ENCODE measurements at places on chromosomes 4 and X.

DNA sequence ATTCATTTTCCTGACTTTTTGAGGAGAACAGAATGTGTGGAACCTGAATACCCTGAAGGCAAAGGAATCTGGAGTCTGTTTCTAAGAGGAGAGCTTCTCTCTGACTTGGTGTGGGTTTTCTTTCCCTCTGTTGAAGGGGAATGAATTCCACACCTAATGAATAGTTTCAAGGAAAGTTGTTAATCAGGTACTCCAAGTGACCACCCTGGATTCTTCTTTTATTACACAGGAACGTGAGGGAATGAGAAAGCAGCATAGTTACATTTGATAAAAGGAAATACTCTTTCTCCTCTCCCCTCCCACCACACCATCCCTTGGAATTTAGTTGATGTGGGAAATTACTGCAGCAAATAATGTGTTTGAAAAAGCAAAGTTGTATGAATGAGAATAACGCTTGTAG, 29.7 kb downstream of the SLIT2 start:
- DNase-seq = no peak

DNA sequence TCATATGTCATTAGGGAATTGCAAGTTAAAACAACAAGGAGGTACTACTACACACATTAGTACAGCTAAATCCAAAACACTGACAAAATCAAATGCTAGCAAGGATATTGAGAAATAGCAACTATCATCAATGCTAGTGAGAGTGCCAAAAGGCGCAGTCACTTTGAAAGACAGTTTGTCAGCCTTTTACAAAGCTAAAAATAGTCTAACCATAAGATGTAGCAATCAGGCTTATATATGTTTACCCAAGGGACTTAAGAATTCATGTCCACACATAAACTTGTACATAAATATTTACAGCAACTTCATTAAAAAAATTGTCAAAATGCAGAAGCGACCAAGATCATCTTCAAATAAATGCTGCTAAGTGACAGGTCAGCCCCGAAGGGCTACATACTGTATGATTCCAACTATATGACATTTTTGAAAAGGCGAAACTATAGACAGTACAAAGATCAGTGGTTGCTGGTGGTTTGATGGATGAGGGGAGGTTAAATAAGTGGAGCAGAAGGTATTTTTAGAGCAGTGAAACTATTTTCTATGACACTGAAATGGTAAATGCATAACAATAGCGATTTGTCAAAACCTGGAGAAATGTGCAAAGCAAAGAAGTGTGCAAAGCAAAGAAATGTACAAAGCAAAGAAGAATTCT, 704.8 kb downstream of the ARAP2 start:
- no peak for DNase-seq

GRCh38 chr4:4608214-4608537, 66.3 kb upstream of the STX18 start:
- no peak for DNase-seq

- no peak for DNase-seq
Measured at GRCh38 chr4:155408796-155409195, 32.0 kb upstream of the MAP9 start.

DNA sequence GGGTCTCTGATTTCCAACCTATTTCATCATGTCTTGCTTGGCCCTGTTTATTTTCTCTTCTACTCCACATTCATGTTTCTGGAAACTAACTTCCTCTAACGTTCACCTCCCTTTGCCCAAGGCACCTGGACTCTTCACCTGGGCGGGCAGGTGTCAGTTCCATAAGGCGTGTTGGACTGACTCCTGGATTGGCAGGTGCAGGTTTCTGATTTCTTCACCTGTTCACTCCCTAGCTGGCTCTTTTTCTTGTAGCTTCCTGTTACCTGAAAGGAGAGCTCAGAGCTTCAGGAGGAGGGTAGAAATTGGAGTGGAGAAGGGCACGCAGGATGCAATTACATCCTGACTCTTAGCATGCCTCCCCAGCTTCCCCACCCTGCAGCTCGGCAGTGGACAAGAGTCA, 350.8 kb upstream of the KLF3 start:
- no peak for DNase-seq

DNA sequence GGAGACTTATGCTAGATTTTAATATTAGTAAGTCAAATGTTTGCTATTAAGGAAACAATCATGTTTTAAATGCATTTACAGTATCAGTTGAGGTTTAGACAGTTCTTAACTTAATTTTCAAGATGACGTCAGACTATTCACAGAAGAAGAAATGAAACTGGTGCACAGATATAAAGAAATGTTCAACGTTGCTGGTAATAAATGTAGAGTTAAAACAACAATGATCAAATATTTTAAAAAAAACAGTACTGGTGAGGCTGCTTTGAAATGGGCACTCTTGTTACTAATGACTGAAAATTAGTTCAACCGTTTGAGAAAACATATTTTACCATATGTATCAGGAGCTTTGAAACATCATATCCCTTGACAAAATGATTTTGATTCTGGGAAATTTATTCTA, 44.2 kb downstream of the ABHD18 start:
- no peak for DNase-seq

- DNase-seq = no peak
Measured at GRCh38 chrX:13699183-13699826, 10.4 kb downstream of the RAB9A start.

GRCh38 chrX:80648023-80648422, 161.7 kb downstream of the BRWD3 start:
- DNase-seq = peak; percentile 47

DNA sequence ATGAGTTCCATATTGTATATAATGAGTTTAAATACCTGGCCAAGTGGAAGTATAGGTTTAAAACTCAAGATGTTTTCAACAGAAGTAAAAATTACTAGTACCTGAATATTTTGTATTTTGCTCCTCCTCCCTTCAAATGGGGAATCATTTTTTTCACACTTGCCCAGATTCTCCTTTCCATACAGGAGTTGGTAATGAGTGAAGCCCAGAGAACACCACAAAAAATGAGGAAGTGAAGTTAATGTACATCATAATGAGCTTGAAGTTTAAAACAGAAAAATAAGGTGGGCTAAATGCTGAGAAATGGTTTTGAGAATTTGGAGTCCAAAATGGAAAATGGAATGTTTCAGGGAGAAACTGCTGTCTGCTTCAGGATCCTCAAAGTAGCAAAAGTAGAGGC, 364.8 kb upstream of the EMCN start:
- DNase-seq = peak; percentile 37

GRCh38 chrX:95346856-95347255, 1337.8 kb upstream of the DIAPH2 start:
- peak; percentile 36 for DNase-seq

DNA sequence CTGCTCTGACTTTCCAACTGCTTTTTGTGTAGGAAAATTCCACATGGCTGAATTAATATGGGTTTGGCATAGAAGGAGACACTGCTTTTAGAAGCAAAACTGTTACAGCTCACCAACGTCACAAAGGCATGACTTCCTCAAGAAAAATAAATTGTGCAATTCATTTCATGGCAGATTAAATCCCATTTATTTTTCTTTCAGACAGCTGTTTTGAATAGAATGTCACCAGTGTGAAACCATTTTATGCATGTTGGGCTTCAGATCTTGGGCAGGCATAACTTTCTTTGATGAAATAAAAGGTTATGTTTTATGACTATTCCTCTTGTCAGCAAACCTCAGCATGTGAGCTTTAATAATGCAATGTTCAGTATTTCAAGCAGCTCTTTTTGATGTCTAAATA, 542.8 kb downstream of the GALNTL6 start:
- DNase-seq = no peak

DNA sequence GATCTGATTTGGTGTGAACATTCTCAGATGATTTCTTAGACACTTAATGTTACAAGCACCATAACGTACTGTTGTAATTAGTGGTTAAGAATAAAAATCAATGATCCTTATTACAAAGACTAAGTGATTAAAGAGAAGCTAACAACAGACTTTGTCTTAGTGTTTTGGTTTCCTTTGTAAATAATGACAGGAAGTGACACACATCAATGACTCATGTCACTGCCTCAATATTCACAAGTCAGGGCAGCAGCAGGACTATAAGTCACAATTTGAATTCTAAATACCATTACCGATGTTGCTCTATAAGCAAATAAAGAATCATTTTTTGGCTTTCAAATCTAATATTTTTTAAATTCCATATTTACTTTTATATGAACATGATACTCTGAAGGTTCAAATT, 115.8 kb upstream of the FAT4 start:
- no peak for DNase-seq

DNA sequence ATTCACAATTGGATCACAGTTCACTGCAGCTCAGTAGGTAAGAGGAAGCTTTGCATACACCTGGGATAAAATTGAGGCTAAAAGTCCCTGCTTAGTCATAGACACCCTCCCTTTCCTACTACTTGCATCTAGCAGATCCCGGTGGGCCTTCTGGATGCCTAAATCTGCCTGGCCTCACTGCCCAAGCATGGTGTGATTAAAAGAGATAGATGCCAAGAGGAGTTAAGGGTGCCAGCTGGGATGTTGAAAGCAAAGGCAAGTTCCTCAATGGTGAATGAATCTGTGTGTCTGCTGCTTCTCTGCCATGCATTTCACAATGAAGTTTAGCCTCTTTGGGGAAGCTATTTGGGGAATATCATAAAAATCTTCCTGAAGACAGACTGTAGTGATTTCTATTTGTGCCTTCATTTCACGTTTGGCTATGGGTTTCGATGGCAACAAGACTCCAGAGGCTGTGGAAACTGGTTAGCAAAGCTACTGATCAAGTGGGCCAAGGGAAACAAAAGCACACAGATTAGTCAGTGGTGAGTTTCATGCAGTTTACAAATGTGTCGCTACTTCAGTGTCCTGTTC, 534.0 kb downstream of the ANKRD50 start:
- DNase-seq = no peak

- DNase-seq = no peak
Measured at GRCh38 chr4:110660755-110661154, 37.9 kb upstream of the PITX2 start.

DNA sequence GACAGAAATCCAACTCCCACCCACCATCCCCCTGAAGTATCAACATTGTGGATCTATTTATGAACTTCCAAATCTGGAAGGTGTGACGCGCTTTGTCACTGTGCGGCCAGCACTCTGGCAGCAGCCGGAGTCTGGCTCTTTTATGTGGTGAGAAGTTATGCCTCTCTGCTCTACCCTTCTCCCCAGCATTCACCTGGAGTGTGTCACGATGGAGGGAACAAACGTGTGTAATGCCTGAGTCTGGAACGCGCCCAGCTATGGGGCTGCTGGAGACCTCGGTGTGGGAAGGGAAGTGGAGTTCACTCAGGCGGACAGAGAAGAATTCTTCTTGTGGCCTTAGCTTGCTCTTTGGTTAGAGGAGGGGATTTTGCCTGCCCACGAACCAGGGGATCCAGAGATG, 222.1 kb upstream of the RPL34 start:
- DNase-seq = no peak

DNA sequence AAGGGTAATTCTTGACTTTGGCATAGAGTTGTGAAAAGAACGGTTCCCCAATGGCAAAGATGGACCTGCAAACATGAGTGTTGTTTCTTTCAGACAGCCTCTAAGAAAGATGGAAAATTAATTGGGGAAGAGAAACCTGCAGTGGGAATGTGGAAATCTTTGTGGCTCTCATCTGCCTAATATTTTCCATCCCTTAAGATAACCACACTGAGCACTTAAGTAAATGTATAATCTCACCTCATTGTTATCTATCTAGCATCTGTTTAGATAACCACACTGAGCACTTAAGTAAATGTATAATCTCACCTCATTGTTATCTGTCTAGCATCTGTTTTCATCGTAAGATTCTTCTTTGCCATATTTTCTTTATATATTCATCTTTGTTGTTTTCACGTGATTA, 149.3 kb downstream of the NWD2 start:
- peak; percentile 57 for DNase-seq

DNA sequence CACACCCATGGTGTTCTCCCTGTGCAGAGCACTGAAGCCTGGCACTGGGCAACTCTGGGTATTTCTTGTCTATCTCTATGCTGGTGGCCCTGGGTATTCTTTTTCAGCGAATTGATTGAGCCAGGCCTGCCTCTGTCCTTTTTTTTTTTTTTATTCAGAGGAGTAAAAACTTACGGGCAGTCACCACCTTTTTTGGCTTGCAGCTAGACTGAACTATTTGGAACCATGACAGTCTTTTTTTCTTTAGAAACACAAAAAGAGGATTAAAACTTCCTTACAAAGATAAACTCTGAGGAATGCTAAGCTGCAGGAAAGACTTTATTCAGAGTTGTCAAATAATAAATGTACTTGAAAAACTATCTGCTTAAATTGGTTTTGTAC, 119.2 kb upstream of the STIM2 start:
- DNase-seq = no peak

GRCh38 chr4:156767911-156768415, 203.6 kb downstream of the PDGFC start:
- DNase-seq = no peak

DNA sequence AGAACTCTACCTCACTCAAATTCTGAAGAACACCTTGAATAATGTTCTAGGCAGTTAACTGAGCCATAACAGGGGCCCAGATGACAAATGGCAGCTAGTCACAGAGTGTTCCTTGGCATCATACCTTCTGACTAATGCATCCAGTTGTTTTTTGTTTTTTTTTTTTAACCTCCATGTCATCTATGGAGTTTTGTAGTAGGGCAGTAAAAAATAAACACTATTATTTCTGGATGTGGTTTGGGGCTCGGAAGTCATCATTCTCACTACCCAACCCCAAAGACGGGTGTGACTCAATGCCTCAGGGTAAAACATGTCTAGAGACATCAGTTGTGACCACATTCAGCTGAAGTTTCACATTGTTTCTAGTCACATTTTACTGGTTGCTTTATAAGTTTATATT, 31.2 kb upstream of the MCF2 start:
- DNase-seq = no peak

GRCh38 chr4:88870428-88870827, 172.8 kb upstream of the NAP1L5 start:
- no peak for DNase-seq

GRCh38 chr4:96092151-96092705, 252.3 kb downstream of the PDHA2 start:
- no peak for DNase-seq

DNA sequence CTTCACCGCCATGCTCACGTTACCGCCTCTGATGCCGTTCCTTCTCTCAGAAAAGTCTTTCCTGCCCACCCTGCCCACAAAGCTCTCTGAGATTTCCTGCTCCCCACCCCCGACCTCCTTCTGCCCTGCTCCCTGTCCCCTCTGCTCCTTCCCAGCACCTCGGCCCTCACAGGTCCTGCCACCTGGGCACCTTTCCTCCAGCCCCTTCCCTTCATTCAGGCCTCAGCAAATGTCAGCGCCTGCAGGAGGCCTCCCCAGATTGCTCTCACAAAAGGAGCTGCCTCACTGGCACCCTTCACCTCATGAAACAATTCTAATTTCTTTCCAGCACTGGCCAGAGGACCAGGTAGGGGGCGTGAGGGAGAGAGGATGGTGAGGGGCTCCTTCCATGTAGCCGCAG, 33.6 kb upstream of the MXD4 start:
- no peak for DNase-seq

- peak; percentile 37 for DNase-seq
Measured at GRCh38 chr4:176792326-176793059, at the start of gene VEGFC. Gene VEGFC (minus strand): TSS chr4:176792922. CDS start chr4:176792311, 611 bp downstream.
